IMR-90 (cell line): ENCODE measurements at places on chromosomes 7 and 10. TPM values are rescaled to one million over a fixed set of nuclear protein-coding genes. Genes with fewer than 3 reads are reported as not detected.
A peak's percentile ranks its signal among the peaks of the same experiment; 100 is the strongest.

CYP26A1 gene
- not detected in 2 replicates for total RNA-seq

HMX3 gene
- total RNA-seq, result not detected in 2 replicates

PLCE1 gene
- 3.9 and 4.5 TPM in 2 replicates for total RNA-seq

PPP1R9A gene
- not detected in 2 replicates for total RNA-seq

ANXA8L1 gene
- 0.18 and 0.28 TPM in 2 replicates for total RNA-seq

OR2A42 gene
- not detected in 2 replicates for total RNA-seq

VAX1 gene
- not detected in 2 replicates for total RNA-seq

KLF14 gene
- total RNA-seq, result not detected in 2 replicates

UCMA gene
- not detected in 2 replicates for total RNA-seq

MMP21 gene
- not detected in 2 replicates for total RNA-seq

NRG3 gene
- not detected in 2 replicates for total RNA-seq

ABI1 gene
- 60.8 and 71.3 TPM in 2 replicates for total RNA-seq

CCDC146 gene
- 0.54 and 0.83 TPM in 2 replicates for total RNA-seq

SLC16A12 gene
- 1.6 and 2.2 TPM in 2 replicates for total RNA-seq

EVX1 gene
- not detected in 2 replicates for total RNA-seq

- peak overlapping the region; percentile 81 for H3K4me3 ChIP-seq
- H3K36me3 ChIP-seq, result peaks cover 2% of the 10 kb centered on the region; the same call in 1 of the 2 replicates
- H3K27me3 ChIP-seq, result no peaks in the 10 kb centered on the region
- H3K4me1 ChIP-seq, result peaks cover 5% of the 10 kb centered on the region
- no peak for DNase-seq
Measured at GRCh38 chr10:29734640-29734961, 99.8 kb upstream of the SVIL start.

DNA sequence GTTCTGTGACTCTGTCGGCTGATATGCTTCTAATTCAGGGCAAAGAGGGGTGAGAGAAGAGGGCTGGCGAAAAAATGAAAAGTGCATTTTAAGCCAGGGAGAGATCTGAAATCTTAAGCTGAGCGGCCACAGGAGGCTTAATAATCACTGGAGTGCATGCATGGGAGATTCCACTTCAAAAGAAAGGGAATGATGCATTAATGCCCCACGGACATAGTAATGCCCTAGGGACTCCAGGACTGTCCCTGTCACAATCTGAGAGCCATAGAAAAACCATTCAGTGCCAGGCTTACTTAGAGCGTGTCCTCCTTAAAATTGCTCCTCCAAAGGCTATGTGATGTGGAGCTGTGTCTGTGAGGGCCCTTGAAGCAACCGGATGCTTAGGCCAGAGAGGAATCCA is 75.1 kb downstream of the NHLRC2 start:
- no peak overlapping the region for H3K27ac ChIP-seq
- H3K36me3 ChIP-seq, result no peaks in the 10 kb centered on the region
- H3K4me3 ChIP-seq, result no peak overlapping the region
- H3K27me3 ChIP-seq, result peaks cover 2% of the 10 kb centered on the region; the same call in 1 of the 2 replicates

DNA sequence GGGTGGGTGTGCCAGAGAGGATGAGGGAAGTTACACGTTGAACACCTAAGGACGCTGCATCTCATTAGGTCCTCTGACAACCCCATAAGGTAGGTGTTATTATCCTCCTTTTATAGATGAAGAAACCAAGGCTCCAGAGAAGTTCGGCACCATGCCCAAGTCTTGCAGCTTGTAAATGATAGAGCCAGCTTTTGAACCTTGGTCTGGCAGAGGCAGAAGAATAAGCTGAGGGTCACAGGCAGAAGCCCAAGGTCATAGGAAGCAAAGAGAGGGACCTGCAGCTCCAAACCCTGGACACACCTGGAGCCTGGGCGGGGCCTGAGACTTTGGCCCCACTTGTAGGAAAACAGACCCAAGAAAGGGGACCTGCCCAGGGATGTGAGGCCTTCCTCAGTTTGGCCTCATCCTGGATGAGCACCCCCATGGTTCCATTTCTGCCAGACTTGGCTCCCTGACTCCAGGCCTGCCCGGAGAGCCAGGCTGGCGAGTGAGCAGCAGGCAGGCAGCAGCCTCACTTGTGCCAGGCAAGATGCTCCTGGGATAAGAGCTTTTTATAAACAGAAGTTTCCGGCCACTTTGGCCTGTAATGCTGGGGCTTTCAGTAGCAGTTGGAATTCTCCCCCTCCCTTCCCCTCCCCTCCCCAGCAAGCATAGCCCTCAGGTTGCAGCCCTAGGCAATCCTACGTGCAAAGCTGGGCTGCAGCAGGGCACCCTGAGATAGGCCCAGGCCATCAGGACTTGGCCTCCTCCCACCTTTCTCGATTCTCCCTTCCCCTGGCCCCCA is 2.4 kb downstream of the KCNH2 start:
- no peaks in the 10 kb centered on the region for H3K36me3 ChIP-seq
- DNase-seq, result no peak
- no peak overlapping the region for H3K4me3 ChIP-seq
- no peak overlapping the region for H3K27ac ChIP-seq
- peaks cover 46% of the 10 kb centered on the region for H3K27me3 ChIP-seq
- peaks cover 29% of the 10 kb centered on the region; the same call in 1 of the 2 replicates for H3K4me1 ChIP-seq

- no peaks in the 10 kb centered on the region for H3K36me3 ChIP-seq
- H3K27ac ChIP-seq, result no peak overlapping the region
Measured at GRCh38 chr10:30518907-30519306, 84.9 kb downstream of the MAP3K8 start.

DNA sequence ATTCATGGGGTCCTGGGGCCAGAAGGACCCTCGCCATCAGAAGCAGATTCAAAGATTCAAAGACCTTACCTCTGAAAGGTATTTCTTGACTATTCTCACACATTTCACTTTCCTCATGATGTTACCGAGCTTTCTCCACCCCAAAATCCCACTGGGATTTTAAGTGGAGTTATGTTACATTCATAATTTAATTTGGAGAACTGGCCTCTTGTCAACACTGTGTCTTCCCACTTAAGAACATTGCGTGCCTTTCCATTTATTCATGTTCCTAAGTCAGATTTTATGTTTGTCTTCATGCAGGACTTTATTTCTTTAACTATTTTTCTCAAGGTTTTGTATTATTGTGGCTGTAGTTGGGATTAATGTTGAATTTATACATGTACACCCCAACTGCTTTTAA is 123.5 kb upstream of the BMPER start:
- H3K36me3 ChIP-seq, result no peaks in the 10 kb centered on the region
- no peak for DNase-seq
- H3K4me3 ChIP-seq, result no peak overlapping the region
- H3K27me3 ChIP-seq, result peaks cover 16% of the 10 kb centered on the region
- H3K27ac ChIP-seq, result no peak overlapping the region

GRCh38 chr10:77498210-77498609 is 139.4 kb downstream of the KCNMA1 start:
- no peak overlapping the region for H3K4me3 ChIP-seq
- no peak overlapping the region for H3K27ac ChIP-seq
- DNase-seq, result no peak
- H3K36me3 ChIP-seq, result no peaks in the 10 kb centered on the region

DNA sequence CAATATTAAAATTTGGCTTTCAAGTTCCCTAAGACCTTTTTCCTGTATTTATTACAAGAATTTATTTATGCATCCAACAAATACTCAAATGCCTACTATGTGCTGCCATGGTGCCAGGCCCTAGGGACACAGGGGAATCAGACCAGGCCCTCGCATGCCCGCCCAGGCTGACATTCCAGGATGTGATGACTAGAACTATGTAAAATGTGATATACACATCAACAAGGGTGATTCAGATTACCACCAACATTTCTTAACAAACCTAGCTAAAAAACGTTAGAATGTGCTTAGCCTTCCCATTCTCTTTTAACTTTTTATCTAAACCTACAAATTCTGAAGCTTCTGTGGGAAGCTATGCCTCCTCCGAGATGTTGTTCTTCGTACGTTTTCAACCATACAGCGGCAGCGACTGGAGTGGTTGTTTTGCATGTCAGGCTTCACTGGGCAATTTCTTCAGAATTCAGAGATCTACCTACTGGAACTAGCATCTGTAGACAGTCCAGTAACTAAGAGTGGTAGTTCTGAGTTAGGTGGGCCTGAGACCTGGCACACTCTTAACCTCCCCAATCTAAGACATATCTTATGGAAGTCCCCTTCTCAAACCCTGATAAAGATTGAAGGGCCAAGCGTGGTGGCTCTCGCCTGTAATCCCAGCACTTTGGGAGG is 22.1 kb downstream of the GNA12 start:
- H3K4me3 ChIP-seq, result no peak overlapping the region
- H3K36me3 ChIP-seq, result no peaks in the 10 kb centered on the region
- peak; percentile 91 for DNase-seq
- H3K4me1 ChIP-seq, result peaks cover 58% of the 10 kb centered on the region

- no peaks in the 10 kb centered on the region for H3K27me3 ChIP-seq
- no peak overlapping the region for H3K27ac ChIP-seq
- no peaks in the 10 kb centered on the region for H3K4me1 ChIP-seq
- DNase-seq, result no peak
- no peak overlapping the region for H3K4me3 ChIP-seq
Measured at GRCh38 chr10:51047857-51048256, 26.4 kb upstream of the PRKG1 start.

- H3K27me3 ChIP-seq, result peaks cover 26% of the 10 kb centered on the region
- H3K27ac ChIP-seq, result no peak overlapping the region
- no peaks in the 10 kb centered on the region for H3K4me1 ChIP-seq
- H3K36me3 ChIP-seq, result no peaks in the 10 kb centered on the region
Measured at GRCh38 chr7:50303335-50304128, 984 bp upstream of the IKZF1 start.

- no peak overlapping the region for H3K27ac ChIP-seq
- no peak overlapping the region for H3K4me3 ChIP-seq
- H3K27me3 ChIP-seq, result no peaks in the 10 kb centered on the region
- no peaks in the 10 kb centered on the region for H3K36me3 ChIP-seq
Measured at GRCh38 chr7:24297362-24297761, 13.4 kb downstream of the NPY start.

DNA sequence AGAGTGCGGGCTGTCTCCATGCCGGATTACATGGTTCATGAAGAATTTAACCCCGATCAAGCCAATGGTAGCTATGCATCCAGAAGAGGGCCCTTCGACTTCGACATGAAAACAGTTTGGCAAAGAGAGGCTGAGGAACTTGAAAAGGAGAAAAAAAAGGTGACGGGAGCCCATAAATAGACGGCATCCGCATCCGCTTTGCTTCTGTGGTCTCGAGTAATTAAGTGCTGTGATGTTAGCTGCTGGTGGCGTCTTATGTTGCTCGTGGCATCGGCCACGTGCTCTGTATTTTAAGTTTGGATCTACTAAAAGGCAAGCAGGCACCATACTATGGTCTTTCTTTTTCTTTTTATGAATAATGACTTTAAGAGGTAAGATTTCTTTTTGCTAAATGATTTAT is 11.1 kb downstream of the C7orf57 start:
- no peak overlapping the region for H3K4me3 ChIP-seq
- no peaks in the 10 kb centered on the region for H3K36me3 ChIP-seq
- H3K27ac ChIP-seq, result no peak overlapping the region
- DNase-seq, result no peak
- peaks cover 2% of the 10 kb centered on the region; the same call in 1 of the 2 replicates for H3K27me3 ChIP-seq
- no peaks in the 10 kb centered on the region for H3K4me1 ChIP-seq

DNA sequence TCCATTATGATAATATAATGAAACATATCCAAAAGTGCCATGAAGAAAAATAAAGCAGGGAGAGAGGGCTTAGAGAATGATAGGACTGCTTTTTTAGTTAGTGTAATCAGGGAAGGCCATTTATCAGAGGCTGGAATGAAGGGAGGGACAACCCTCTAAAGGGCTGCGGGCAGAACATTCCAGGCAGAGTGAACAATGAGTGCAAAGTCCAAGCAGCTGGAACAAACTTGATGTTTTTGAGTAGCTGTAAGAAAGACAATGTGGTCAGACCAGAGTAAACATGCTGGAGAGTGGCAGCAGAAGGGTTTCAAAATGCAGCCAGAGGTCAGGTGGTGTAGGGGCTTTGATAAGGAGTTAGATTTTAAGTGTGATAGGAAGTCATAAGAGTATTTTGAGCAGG is 65.6 kb upstream of the CCDC6 start:
- no peak for DNase-seq
- H3K27me3 ChIP-seq, result no peaks in the 10 kb centered on the region; the same call in 1 of the 2 replicates
- no peak overlapping the region for H3K27ac ChIP-seq
- no peak overlapping the region for H3K4me3 ChIP-seq
- no peaks in the 10 kb centered on the region for H3K4me1 ChIP-seq
- no peaks in the 10 kb centered on the region for H3K36me3 ChIP-seq

- no peaks in the 10 kb centered on the region for H3K4me1 ChIP-seq
- no peaks in the 10 kb centered on the region for H3K36me3 ChIP-seq
- no peak overlapping the region for H3K27ac ChIP-seq
- H3K4me3 ChIP-seq, result no peak overlapping the region
- no peak for DNase-seq
Measured at GRCh38 chr7:159116581-159117339, 27.9 kb downstream of the VIPR2 start.

GRCh38 chr7:90736968-90737939 is 141.1 kb downstream of the CDK14 start:
- H3K27ac ChIP-seq, result no peak overlapping the region
- no peaks in the 10 kb centered on the region for H3K27me3 ChIP-seq
- no peak for DNase-seq

- no peak for DNase-seq
- no peak overlapping the region for H3K27ac ChIP-seq
- H3K4me3 ChIP-seq, result no peak overlapping the region
Measured at GRCh38 chr10:132113206-132113605, 47.5 kb downstream of the JAKMIP3 start.

- no peaks in the 10 kb centered on the region for H3K36me3 ChIP-seq
- no peak for DNase-seq
- no peaks in the 10 kb centered on the region for H3K4me1 ChIP-seq
- H3K27me3 ChIP-seq, result peaks cover 71% of the 10 kb centered on the region
- no peak overlapping the region for H3K27ac ChIP-seq
Measured at GRCh38 chr10:101114646-101115045, 16.5 kb upstream of the TLX1 start.

DNA sequence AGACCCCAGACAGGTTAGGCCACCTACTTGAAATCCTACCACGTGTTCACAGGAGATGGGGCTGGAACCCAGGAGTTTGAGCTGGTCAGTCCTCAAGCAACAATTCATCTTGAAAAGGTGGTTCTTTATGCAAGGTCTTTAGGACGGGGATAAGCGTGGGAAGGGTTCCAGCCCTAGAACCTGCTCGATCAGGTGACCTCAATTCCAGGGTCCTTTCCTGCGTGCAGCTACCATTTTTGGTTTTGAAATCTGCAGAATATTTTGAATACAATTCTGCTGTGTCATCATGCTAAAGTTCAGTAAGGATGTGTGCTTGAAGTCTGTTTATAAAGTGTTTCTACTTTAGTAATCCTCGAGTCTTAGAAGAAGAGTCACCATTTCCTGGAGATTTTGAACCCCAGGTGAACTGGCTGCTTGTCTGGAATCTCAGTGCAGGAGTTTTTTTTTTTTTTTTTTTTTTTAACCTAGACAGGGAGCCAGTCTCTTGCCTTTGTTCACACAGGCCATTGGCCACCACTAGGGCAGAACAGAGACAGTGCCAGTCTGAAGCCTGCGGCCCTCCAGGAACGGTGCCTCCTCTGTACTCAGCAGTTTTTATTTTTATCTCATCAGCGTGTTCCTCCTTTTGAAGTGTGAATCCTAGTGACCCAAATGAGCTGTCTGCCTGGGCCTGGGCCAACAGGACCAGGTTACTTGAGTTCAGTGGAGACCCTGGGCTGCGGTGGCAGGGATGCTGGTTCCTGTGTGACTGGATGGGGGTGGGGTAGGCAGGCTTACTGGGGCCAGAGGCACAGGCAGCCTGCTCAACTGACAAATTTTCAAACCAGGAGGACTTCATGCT is 54.6 kb downstream of the EEPD1 start:
- H3K27me3 ChIP-seq, result no peaks in the 10 kb centered on the region
- H3K4me3 ChIP-seq, result no peak overlapping the region
- no peaks in the 10 kb centered on the region for H3K36me3 ChIP-seq
- peaks cover 61% of the 10 kb centered on the region for H3K4me1 ChIP-seq
- peak; percentile 96 for DNase-seq
- peak overlapping the region; percentile 99 for H3K27ac ChIP-seq
